ENCODE measurements at places on chromosomes 11 and 22. TPM values are rescaled to one million over a fixed set of nuclear protein-coding genes. Genes with fewer than 3 reads are reported as not detected.
A peak's percentile ranks its signal among the peaks of the same experiment; 100 is the strongest.

The NXF1 gene
- total RNA-seq = 51.7 TPM

The CHST1 gene
- 0.59 TPM for total RNA-seq

The SMARCB1 gene
- total RNA-seq = 41.0 TPM

DNA sequence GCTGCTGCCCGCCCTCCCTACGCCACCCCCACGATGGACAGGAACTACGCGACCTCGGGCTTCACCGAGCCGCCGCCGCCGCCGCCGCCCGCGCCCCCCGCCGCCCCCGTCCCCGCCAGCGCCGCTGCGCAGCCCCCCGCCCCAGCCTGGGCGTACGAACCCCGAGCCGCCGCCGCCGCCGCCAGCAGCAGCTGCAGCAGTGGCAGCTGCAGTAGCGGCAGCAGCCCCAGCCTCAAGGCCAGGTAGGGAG lies 407 bp downstream of the QSER1 start:
- no peaks in the 10 kb centered on the region for H3K36me3 ChIP-seq
- H3K27me3 ChIP-seq = no peaks in the 10 kb centered on the region
- H3K27ac ChIP-seq = peak overlapping the region; percentile 97
- no peak for DNase-seq

DNA sequence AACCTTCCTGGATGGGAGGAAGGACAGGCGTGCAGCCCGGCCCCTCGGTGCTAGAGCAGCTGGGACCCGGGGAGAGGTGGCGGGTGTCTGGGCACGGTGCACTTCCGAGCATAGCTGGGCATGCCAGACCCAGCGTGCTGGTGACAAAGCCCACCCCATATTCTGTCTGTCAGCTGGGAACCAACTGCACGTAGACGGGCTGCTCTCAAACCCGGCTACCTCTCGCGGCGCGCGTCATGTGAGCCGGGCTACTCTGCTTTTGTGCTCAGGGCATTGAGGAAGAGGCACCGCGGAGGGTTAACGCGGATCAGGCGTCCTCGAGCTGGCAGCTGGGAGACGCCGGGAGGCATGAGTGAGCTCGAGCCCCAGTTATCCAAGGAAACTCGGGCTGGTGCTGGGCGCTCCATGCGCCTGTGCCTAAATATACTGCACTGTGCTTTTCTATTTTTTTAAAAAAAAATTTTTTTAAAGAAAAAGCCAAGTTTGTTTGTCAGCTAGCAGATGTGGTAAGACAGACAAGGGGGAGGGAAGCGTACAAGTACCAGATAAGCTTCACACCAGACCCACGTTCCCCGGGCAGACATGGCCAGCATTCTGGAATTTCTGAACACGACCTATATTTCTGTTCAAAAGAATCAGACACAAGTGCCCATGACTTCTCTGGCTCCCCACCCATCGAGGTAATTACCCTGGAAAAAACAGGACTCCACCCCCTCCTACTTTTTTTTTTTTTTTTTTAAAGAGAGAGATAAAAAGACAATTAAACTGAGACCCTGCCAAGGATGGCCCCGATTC lies 425.6 kb downstream of the SHANK2 start:
- peak overlapping the region; percentile 33 for H3K4me3 ChIP-seq
- H3K4me1 ChIP-seq = no peaks in the 10 kb centered on the region
- DNase-seq = no peak
- H3K36me3 ChIP-seq = no peaks in the 10 kb centered on the region
- no peak overlapping the region for H3K27ac ChIP-seq

- H3K4me1 ChIP-seq = peaks cover 13% of the 10 kb centered on the region
- H3K27ac ChIP-seq = no peak overlapping the region
- no peaks in the 10 kb centered on the region for H3K27me3 ChIP-seq
These were observed 16.4 kb upstream of the IL2RB start for GRCh38 chr22:37165940-37166674.

- H3K4me3 ChIP-seq = no peak overlapping the region
- peaks cover 7% of the 10 kb centered on the region for H3K27me3 ChIP-seq
- no peaks in the 10 kb centered on the region for H3K36me3 ChIP-seq
- no peaks in the 10 kb centered on the region for H3K4me1 ChIP-seq
- H3K27ac ChIP-seq = no peak overlapping the region
These were observed 178.9 kb downstream of the GRIK4 start for GRCh38 chr11:120690406-120690805.

- DNase-seq = no peak
- no peaks in the 10 kb centered on the region for H3K27me3 ChIP-seq
- no peaks in the 10 kb centered on the region for H3K36me3 ChIP-seq
- no peaks in the 10 kb centered on the region for H3K4me1 ChIP-seq
- H3K27ac ChIP-seq = no peak overlapping the region
These were observed 8.4 kb upstream of the MMP20 start for GRCh38 chr11:102633385-102634026.

DNA sequence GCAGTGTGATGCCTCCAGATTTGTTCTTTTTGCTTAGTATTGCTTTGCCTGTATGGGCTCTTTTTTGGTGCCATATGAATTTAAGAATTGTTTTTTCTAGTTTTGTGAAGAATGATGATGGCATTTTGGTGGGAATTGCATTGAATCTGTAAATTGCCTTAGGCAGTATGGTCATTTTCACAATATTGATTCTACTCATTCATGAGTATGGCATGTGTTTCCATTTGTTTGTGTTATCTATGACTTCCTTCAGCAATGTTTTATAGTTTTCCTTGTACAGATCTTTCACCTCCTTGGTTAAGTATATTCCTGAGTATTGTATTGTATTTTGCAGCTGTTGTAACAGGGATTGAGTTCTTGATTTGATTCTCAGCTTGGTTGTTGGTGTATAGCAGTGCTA lies 18.3 kb upstream of the ZBED5 start:
- H3K4me1 ChIP-seq = no peaks in the 10 kb centered on the region
- H3K27ac ChIP-seq = no peak overlapping the region
- no peaks in the 10 kb centered on the region for H3K36me3 ChIP-seq
- no peak overlapping the region for H3K4me3 ChIP-seq
- DNase-seq = no peak
- H3K27me3 ChIP-seq = no peaks in the 10 kb centered on the region

All from heart left ventricle (tissue), 16 donors.